Spleen (tissue), 13 donors: ENCODE measurements at places on chromosomes 1 and 21. TPM values are rescaled to one million over a fixed set of nuclear protein-coding genes. Genes with fewer than 3 reads are reported as not detected.
A peak's percentile ranks its signal among the peaks of the same experiment; 100 is the strongest.

ETV3L gene
- not detected for total RNA-seq

- no peak for DNase-seq
These were observed 2.2 kb downstream of the COPA start for GRCh38 chr1:160340866-160341265.

DNA sequence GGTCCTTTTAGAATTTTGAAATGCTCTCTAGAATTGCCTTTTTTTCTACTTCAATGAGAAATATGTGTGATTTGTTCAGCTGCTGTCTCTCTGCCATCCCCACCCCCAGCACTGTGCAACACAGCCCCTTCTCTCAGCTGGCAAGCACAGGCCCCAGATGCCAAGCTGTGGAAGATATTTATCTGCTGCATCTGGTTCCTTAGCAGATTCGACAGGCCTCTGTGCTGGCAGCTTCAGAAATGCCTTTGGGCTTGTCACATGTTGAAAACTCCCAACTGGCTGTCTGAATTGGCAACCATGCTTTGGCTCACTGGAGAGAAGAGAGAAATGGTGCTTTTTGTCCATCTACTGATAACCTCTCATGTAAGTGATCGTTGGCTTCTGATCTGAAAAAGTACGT lies 206.7 kb upstream of the C1orf87 start:
- DNase-seq: no peak

GRCh38 chr1:56439610-56440264 lies 139.6 kb downstream of the PLPP3 start:
- DNase-seq: no peak

GRCh38 chr1:188668083-188668482 lies 1809.6 kb downstream of the BRINP3 start:
- DNase-seq: no peak

- DNase-seq: no peak
These were observed 131.2 kb upstream of the FAM78B start for GRCh38 chr1:166297993-166298392.

GRCh38 chr1:68791800-68792199 lies 294.9 kb upstream of the DEPDC1 start:
- no peak for DNase-seq

SLC50A1 gene
- total RNA-seq: 41.2 TPM

S100A12 gene
- 705 TPM for total RNA-seq

BTBD8 gene
- 3.7 TPM for total RNA-seq

DNA sequence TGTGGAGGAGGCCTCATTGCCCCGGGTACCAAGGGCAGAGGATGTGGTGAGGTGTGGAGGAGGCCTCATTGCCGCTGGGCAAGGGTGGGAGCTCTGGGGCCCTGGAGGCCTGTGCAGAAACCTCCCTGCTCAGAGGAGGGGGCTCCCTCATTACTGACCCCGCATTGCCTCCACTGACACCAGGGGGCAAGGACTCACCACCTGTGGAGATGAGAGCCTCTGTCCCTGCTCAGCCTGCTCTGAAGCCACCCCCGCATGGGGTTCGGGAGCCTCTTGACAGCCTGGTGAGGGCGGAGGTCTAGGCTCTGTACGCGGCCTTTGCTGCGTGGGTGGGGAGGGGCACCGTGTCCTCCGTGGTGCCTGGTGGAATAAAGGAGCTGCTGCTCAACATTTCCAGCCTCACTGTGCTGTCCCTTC lies 95.0 kb upstream of the COL6A1 start:
- DNase-seq: peak; percentile 83

USP24 gene
- total RNA-seq: 87.0 TPM

GRCh38 chr1:2523891-2524609 lies 2.3 kb downstream of the PANK4 start:
- DNase-seq: no peak

LRRC42 gene
- total RNA-seq: 12.4 TPM

AXDND1 gene
- not detected for total RNA-seq

GRCh38 chr1:29211086-29212030 lies 19.4 kb downstream of the MECR start:
- no peak for DNase-seq

AKR7A3 gene
- total RNA-seq: 1.4 TPM

GRCh38 chr1:102174259-102174863 lies 177.6 kb upstream of the OLFM3 start:
- DNase-seq: no peak

GRCh38 chr1:212231372-212231771 lies 53.8 kb upstream of the PPP2R5A start:
- DNase-seq: no peak

- DNase-seq: no peak
These were observed 82.8 kb downstream of the AXDND1 start for GRCh38 chr1:179448437-179449149.

DNA sequence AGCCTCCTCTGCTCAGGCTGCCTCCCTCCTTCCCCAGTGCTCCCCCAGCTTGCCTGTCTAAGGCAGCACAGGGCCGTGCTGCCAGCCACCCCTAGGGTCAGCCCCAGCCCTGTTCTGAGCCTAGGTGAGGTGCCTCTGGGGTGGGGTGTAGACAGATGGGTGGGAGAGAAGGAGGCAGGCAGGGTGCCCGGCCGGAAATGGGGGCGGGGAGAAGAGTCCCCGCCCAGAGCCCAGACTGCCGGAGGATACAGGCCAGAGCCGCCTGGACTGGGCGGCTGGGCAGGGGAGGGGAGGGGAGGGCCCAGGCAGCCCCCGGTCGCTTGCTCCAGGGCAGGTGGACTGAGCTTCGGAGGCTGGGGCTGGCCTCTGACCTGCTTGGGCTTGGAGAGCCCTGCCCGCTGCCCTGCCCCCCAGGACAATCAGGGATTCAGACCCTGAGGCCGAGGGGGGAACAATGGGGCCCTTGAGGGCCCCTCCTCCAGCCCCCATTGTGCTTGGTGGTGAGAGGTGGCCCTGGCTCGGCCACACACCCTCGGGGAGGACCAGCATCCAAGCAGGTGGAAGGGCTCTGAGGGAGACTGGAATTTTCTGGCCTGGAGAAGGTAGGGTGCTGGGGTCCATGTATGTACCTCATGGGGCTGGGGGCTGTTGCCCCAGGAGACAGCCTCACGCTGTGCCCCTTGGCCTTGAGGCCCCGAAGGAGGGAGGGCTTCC lies at the start of gene GJC2:
GJC2 (plus strand) TSS at position 525 of the 714 bp plus-strand sequence. CDS start 7,829 bp downstream, outside the sequence.
- no peak for DNase-seq

DNA sequence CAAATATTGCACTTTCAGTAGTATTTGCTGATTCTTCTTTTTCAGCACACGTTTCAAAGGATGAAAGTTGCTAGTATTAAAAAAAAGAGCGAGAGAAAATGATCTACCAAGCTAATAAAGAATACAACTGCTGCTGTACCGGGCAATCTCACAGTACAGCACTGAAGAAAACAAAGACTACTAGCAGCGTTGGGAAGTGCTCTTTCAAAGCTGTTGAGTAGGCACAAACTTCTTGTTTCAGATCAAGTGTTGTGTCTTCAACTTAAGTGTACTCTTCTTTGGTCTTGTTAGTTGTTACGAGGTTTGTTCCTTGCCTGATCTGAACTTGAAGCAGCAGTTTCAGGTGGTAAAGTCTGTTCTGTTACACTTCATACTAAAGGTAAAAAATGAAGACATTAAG lies 7.9 kb downstream of the CSDE1 start:
- DNase-seq: no peak

- no peak for DNase-seq
These were observed 29.0 kb downstream of the ZSWIM5 start for GRCh38 chr1:45177452-45177851.

- DNase-seq: no peak
These were observed 1319.5 kb downstream of the BRINP3 start for GRCh38 chr1:189158155-189158554.

ZNF593OS gene
- total RNA-seq: not detected

GRCh38 chr1:34695580-34695979 lies 59.3 kb upstream of the GJB5 start:
- no peak for DNase-seq

PADI3 gene
- total RNA-seq: not detected

GRCh38 chr1:50425376-50426107 lies 2.3 kb upstream of the DMRTA2 start:
- DNase-seq: no peak

CLCA4 gene
- not detected for total RNA-seq

DNA sequence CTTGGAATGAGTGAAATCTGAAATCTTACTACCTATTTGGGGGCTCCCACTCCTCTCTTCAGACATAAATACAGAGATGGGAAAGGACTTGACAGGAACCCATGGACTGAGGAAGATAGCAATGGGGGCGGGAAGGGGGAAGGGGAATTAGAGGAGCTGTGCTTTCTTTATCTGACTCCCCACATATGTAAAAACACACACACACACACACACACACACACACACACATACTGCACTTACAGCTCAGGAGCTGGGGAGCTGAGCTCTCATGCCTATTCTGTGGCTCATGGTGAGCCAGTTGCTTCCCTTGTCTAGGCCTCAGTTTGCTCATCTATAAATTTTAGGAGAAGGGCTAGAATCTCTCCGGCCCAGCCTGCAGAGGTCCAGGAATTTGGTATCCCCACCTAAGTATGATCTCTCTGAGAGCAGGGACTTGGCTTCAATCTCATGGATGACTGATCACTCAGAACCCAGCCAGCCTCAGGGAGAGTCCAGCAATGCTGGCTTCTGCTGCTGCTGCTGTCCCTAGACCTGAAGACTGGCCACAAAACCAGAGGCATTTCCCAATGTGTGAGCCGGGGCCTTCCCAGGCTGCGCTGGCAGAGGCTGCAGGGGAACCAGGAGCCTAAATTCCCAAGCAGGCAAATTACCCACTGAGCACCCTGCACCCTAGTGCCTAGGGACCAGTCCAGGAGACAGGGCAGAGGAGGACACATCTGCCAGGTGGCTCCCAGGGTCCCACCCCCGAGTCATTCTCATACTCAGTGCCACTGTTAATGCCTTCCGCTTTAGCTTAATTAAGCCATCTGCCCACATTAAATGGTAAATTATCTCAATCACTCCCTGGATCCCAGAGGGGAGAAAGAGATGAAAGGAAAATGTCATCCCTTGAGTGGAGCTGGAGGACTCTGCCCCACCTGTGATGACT lies 57.5 kb upstream of the RBM15 start:
- no peak for DNase-seq

SYT14 gene
- not detected for total RNA-seq
